NCI-H526 (cell line): ENCODE measurements at places on chromosomes 7 and 10.
A peak's percentile ranks its signal among the peaks of the same experiment; 100 is the strongest.

DNA sequence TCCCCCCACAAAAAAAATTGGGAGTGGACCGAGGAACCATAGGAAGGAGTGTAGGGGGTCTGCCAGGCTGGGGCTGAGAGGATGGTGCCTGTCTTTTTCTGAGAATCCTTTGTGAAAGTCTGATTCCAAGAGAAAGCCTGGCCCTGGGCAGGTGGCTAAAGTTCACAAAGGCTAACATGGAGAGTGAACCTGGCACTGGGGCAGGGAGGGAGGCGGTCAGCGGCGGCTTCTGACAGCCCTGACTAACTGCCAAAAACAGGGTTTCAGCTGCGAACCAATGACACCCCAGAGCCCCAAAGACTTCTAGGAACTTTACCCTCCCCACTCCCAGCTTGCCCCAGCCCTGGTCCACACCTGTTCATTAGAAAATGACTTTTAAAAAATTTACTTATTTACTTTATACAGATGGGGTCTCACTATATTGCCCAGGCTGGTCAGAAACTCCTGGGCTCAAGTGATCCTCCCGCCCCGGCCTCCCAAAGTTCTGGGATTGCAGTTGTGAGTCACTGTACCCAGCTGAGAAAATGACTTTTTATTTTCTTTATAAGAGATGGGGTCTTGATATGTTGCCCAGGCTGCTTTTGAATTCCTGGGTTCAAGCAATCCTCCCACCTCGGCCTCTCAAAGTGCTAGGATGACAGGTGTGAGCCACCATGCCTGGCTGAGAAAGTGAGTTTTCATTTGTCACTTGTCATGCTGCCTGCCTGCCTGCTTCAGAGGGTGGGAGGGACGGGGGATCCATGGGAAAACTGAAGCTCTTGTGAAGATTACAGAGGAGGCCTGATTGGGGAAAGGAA, 61.0 kb upstream of the DUSP5 start:
- no peak for DNase-seq

DNA sequence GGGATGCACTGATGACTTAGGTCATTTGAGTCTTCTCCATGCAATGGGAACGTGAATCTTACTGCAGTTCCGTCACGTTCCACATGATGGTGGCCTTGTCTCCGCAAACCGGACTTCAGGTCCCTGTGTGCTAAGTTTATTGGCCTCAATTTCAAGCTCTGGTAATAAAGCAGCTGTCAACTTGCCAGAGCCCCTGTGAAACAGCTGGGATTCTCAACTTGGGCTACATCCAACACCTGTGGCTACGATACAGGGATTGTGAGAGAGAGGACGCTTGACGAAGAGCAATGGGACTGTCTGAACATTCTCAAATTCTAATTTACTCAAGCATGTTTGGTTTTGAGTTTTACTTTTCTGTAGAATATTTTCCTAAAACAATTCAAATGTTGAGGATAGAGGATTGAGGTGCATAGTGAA, 174.2 kb downstream of the PTN start:
- DNase-seq = peak; percentile 85

- no peak for DNase-seq
Observed at GRCh38 chr7:124086843-124087242, 54.0 kb upstream of the TMEM229A start.

DNA sequence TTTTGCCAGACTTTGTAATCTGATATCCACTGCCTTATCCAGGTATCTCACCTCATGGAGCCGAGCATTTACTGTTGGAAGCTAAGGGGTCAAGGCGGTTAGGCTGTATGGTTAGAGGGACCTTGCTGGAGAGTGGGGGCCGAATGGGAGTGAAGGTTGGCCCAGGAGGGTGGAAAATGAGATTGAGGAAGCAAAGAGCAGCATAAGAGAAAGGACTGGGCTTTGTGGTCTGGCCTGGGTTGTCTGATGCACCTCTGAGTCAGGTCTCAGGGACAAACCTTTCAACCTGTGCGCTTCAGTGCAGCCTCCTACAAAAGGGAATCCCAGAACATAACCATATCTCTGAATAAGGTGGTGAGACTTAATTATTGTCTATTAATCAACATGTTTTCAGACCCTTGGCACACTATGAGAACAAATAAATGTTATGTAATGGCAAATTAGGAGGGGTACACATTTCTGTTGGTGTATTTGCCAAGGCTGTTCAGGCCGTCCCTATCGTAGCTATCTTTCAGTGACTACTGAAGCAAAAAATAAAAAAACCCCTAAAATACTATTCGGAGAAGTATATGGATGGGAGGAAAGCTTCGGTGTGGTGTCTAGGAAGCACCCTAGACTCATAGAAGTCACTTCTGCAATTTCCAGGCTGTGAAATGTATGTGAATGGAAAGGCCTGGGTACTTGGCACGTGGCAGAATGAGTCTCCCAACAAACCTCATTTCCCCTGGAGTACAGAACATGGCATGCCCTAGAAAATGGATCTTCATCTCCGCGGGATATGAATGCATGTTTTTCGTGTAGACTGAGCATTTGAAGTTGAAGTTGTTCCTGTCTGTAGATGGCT, 4.3 kb downstream of the CAMK1D start:
- no peak for DNase-seq

DNA sequence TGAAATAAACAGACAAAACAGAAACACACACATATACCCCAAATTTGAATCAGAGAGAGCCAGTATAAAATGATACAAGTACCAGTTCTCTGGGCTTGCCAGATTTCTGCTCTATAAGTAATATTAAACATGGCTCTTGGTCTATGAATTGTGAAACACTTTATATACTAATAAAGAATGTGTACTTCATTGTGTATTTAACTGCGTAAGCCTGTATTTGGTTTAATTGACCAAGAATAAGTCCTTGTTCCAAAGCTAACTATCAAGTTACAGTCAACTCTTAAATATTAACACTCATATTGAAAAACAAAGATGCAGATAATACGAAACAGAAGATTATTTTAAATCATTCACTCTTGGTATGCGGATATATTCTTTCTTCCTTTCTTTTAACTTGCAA, 8.7 kb downstream of the FGFR2 start:
- no peak for DNase-seq

DNA sequence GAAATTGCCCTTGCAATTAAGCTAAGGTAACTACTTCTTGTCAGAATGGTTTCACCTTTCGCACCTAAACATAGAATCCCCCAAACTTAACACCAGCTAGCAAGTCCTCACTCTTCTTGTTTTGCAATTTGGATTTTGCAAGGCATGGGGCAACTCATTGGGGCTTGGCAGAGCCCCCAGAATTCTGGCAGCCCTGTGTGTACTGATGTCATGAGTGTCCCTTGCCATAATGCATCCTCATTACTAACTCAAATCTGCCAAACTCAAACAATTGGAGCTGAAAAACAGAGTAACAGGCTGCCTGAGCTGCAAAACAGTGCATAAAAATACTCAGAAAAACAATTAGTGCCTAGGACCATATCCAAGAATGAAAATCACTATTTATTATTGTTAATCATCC, 7.9 kb upstream of the XPNPEP1 start:
- DNase-seq = no peak

- no peak for DNase-seq
Observed at GRCh38 chr7:104934665-104935064, 79.3 kb upstream of the KMT2E start.

DNA sequence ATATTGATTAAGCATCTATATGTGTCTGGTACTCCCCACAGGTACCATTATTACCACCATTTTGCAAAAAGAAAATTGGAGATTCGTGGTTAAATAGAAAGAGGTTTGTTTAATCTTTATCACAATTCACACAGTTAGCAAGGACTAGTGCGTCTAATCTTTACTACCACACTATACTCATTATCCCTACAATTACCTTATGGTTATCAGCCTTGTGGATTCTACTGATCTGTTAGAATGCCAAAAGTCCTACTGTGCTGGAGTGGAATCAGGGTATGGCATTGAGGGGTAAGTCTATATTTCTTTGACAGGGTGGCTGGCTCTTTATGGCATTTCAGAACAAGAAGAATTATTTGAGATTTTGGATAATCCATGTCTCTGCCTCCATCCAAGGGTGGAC, 156.1 kb downstream of the RNLS start:
- DNase-seq = no peak

GRCh38 chr10:127033216-127034033, 128.2 kb downstream of the DOCK1 start:
- peak; percentile 42 for DNase-seq

DNA sequence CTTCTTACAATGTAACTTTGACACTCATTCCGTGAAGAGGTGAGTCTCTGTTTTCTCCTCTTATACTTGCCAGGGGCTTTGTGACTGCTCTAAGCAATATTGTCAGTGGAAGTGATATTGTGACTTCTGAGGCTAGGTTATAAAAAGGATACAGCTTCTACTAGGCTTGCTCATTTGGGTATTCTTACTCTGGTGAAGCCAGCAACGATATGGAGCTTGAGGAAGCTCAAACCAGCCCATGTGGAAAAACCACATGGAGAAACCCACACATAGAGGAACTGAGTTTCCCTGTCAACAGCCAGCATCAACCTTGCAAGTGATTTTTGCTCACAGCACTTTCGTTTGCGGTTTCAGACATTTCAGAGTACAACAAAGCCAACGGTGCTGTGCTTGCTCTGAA, 149.6 kb upstream of the SEMA3E start:
- DNase-seq = no peak

DNA sequence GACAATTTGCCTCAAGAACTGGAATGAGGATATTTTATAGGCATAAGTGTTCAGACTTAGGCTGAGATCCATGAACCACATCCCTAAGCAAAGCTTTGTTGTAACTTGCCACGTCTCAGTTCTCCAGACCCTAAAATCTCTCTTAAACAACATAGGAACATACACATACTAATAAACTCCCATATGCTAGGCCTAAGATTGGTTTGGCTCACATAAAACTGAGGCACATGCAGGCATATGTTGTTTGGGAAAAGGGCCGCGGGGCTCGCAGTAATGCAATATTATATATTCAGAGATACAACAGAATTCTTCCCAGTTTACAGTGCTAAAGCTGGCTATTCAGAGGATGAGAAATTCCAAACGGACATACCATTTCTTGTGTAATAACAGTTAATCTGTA, 61.0 kb downstream of the DOCK4 start:
- DNase-seq = no peak

DNA sequence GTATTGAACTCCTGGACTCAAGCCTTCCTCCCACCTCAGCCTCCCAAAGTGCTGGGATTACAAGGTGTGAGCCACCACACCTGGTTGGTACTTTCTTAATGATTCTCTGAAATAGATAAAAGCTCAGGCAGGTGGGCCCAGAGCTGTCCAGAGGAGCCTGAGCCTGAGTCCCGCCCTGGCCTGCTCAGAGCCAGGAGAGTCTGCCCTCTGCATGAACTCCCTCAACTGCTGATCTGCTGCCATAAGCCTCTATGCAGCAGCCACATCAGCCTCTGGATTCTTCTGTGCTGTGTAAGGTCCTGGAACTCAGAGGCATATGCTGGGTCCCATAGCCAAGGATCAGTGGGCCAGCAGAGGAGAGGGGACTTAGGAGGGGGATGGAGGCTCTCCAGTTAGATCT, 23.1 kb upstream of the DDIT4 start:
- DNase-seq = no peak

- DNase-seq = no peak
Observed at GRCh38 chr10:128337860-128338378, 211.7 kb upstream of the MKI67 start.

GRCh38 chr10:101379663-101380352, 25.8 kb downstream of the BTRC start:
- no peak for DNase-seq

- DNase-seq = no peak
Observed at GRCh38 chr10:77357185-77357584, 280.4 kb downstream of the KCNMA1 start.

- DNase-seq = no peak
Observed at GRCh38 chr7:129168231-129169021, 20.0 kb upstream of the SMO start.

- no peak for DNase-seq
Observed at GRCh38 chr10:109665321-109665720, 258.0 kb downstream of the XPNPEP1 start.

DNA sequence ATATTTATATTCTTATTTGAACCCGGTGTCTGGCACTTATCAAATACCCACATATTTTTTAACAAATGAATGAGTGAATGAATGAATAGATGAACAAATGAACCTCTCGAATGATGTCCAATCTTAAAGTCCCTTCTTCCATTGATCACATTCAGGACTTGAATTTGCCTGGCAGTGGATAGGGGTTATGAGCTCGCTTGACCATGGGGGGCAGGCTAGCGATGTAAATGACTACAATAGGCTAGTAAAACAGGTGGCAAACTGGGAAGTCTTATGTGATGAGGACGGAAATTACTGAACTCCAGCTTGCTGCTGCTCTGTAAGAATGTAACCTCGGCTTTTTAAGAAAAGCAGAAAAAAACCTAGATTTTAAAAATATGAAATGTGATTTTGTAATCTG, 247.7 kb upstream of the DKK1 start:
- DNase-seq = no peak

GRCh38 chr7:32481921-32482320, 8.3 kb downstream of the LSM5 start:
- DNase-seq = no peak

DNA sequence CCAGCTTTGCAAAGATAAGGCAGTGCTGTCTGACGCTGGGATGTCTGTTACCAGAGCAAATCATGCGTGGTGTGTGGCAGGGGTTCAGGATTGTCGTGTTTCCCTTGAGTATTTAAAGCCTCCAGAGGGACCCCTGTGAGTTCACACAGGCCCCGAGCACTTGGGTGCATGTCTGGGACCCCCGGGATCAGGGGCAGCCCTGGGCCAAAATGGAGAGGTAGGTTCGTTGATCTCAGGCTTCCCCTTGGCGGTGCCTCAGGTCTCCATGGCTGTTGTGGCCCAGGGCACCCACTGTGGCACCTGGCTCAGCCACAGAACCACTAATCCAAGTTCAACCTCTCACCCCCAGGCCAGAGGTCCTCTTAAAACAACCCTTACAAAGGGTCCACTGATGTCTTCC, 523.1 kb upstream of the DPP6 start:
- DNase-seq = no peak

GRCh38 chr7:103391976-103392375, 44.5 kb downstream of the PSMC2 start:
- no peak for DNase-seq

DNA sequence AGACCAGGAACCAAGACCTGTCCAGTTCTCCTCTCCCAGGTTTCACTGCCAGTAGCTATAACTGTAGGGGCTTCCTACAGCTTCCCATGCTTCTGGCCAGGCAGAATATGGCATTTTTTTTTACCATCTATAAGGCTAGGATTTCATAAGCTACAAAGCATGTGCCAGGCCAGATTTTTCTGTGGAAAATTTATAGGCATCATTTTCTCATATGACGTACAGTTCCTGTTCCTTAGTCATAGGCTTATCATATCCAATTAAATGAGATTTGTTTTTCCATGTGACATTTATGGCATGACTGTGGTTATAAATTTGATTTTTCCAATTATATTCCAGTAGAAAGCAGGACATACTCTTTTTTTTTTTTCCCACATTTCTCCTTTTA, 208.6 kb upstream of the NPY start:
- DNase-seq = no peak

- no peak for DNase-seq
Observed at GRCh38 chr7:108072739-108073138, 57.4 kb downstream of the LAMB4 start.

- no peak for DNase-seq
Observed at GRCh38 chr7:117810642-117811512, 62.4 kb downstream of the CTTNBP2 start.

GRCh38 chr10:12334186-12334530, 15.2 kb upstream of the CAMK1D start:
- no peak for DNase-seq
